GDM1 (cell line): ENCODE measurements at places on chromosomes 1 and 21.
A peak's percentile ranks its signal among the peaks of the same experiment; 100 is the strongest.

DNA sequence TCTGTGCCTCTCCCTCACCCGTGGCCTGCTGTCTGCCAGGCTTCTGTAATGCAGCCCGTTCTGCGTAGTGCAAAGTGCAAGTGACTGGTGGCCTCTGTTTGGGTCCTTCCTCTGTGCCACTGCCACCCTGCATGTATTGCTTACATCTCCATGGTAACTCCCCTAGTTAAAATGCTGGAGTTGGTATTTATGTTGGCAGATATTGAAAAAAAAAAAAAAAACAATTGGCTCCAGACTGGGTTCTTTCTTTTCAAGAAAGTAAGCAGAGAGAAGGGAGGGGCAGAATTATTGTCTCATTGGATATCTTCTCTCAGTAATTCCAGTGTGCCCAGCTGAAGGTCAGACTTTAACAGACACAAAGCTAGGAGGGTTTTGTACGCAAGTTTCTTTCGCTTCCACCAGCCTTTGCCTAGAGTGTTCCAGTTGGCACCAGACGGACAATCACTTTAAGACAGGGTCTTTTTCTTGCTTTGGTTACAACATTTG, 242.3 kb downstream of the PBX1 start:
- no peak for DNase-seq

DNA sequence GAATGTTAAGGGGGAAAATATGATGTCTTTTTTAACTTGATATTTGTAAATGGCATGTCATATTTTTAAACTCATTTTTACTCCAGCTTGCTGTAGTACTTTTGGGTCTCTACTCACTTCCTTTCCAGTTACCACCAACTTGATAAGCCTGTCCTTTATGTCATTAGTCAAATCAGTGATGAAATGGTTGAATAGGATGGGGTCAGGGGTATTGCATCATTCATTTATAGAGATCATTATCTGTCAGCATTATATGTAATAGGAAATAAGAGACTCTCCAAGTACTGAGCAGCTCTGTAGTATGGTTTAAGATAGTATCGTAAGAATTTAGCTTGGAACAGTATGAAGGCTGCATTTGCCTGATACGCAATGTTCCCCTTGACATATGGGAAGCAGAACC, 227.3 kb downstream of the BRINP3 start:
- no peak for DNase-seq

- DNase-seq: no peak
Measured at GRCh38 chr1:110384581-110385321, 6.1 kb downstream of the SLC16A4 start.

DNA sequence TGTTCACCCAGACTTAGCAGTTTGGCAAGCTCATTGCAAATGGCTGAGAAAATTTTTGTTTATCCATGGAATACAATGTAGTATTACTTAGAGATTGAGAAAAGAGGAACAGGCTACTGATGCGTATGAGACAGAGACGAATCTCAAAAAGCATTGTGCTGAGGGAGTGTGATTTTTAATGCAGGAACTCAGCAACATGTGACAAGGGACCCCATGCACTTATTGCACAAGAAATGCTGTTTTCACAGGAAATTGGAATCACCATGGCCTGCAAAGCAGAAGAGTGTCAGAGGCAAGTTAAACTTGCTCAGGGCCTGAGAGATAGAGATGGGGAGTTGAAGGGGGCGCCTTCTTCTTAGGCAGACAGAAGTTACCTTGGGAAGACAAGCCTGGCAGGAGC, 32.6 kb upstream of the TLR5 start:
- no peak for DNase-seq

DNA sequence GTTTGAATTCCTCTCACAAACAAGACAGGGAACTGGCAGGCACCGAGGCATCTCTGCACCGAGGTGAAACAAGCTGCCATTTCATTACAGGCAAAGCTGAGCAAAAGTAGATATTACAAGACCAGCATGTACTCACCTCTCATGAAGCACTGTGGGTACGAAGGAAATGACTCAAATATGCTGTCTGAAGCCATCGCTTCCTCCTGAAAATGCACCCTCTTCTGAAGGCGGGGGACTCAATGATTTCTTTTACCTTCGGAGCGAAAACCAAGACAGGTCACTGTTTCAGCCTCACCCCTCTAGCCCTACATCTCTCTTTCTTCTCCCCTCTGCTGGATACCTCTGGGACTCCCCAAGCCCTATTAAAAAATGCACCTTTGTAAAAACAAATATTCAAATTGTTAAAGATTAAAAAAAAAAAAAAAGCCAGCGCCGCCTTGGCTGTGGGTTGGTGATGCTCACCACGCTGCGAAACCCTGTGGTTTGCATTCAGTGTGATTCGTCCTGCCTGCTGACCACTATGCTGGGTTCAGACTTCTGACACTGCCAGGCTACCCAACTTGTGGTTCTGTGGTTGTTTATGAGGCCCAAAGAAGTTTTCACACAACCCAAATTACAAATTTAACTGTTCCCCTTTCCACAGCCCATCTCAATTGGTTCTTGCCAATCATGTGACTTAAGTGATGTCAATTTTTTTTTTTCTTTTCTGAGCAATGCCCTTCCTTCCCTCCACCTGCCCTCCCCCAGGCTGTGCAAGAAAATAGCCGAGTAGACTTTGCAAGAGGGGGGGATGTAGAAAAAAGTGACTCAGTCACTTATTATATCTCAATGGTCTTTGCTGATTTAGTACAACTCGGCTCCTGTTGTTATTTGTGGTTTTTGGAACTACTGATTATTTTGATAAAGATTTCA, at the start of gene RUNX1:
Gene RUNX1 (minus strand): TSS at position 597 of the 912 bp plus-strand sequence.
- peak; percentile 89 for DNase-seq

DNA sequence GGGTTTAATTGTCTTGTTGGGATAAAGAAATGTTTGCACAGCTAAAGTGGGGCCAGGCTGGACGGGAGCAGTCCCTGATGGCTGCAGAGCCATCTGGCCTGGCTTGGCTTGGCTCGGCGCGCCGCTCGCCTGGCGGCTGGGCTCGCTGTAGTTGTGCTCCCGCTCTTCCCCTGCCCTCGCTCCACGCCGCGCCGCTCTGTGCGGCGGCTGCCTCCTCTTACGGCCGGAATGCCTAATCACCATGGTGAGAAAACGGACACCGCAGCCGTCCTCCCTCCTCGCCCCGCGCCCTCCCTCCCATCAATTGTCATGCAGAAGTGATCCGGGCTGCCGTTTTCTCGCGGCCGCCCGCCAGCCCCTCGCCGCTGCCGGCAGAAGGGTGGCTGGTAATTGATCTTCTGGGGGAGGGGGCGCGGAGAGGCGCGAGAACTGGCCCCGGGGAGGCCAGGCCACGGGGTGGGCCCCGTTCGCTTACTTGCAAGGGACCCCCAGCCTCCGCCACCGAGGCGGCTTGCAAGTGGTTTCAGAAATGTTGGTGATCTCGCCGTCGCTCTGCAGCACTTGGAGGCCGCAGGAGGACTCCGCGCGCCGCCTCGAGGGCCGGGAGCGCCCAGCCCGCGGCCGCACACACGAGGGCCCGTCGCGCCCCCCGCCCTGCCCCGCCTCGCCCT, 12.4 kb downstream of the RNF220 start:
- DNase-seq: peak; percentile 44

DNA sequence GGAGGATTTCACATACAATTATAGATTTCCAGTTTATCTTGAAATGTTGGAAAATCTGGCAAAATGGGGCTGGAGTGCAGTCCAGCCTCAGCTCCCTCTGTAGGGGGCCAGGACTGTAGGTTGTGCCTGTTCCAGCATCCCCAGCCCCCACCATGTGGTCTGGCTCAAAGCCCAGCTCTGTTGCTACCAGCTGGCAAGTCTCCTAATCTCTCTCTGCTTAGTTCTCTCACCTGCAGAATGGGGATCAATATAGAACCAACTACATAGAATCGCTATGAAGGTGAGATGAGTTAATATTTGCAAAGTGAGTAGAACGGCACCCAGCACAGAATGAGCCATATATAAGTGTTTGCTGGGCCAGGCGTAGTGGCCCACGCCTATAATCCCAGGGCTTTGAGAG, 50.0 kb upstream of the TARDBP start:
- DNase-seq: no peak

- DNase-seq: no peak
Measured at GRCh38 chr21:15272171-15272570, 207.4 kb upstream of the NRIP1 start.

DNA sequence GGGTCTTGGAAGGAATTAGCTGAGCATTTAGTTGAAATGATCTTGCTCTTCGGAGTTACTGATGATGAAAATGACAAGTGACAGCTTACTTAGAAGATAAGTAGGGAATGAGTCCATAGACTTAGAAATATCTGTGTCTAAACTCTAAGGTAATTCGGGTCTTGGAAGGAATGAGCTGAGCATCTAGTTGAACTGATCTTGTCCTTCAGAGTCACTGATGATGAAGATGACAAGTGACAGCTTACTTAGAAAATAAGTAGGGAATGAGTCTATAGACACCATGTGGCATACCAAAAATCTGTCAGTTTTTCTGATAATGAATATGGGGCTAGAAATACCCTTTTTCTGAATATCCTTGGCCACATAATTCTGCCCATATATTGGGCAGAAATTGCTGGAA, 14.7 kb downstream of the CTTNBP2NL start:
- DNase-seq: no peak

DNA sequence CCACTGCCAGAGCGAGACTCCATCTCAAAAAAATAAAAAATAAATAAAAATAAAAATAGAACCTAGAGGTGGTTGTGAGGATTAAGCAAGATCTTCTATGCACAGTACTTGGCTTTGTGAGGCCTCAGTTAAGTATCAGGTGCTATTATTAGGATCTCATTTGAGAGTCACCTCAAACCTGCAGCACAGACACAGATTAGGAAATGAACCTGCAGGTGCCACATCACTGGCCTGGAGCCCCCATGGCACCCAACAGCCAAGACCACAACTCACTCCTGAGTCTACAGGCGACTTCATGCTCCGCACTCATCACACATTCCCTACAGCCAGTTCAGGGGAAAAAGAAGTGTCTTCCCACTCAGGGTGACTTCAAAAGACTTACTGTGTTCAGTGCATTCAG, 176.8 kb downstream of the SLC45A1 start:
- DNase-seq: no peak

- no peak for DNase-seq
Measured at GRCh38 chr1:106178791-106179190, 877.7 kb upstream of the PRMT6 start.

DNA sequence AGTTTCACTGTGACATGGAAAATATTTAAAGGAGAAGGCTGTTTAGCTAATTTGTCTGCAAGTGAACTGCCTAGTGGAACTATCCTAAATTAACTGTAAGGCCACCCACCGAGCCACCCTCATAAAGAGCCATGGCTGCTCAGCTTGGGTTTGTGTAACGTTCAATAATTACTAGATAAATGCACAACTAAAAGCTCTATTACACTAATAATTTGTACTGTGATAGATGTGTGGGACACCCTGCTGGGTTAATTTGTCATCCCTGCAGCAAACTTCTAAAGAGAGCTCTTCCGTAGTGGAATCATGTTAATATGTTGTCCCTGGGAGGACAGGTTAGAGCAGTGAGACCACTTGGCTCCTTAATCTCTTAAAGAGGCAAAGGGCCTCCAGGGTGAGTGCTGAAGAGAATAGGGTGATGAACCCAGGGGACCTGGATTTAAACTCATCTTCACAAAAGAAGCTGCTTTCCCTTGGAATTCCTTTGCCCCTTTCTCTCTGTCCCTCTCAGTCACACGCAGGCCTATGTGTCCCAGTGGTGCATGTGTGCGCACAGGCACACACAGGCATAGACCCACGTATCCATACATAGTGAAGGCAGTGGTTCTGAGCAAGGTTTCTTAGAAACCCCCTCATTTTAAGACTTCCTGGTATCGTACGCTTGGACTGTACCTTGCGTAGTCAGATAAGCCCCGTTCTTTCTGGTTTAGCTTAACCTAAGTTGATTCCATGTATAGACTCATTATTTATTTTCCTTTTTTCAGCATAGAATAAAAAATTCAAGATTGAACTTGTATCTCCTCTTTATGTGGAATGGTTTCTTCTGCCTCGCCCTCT, 310.3 kb downstream of the NFIA start:
- DNase-seq: no peak

DNA sequence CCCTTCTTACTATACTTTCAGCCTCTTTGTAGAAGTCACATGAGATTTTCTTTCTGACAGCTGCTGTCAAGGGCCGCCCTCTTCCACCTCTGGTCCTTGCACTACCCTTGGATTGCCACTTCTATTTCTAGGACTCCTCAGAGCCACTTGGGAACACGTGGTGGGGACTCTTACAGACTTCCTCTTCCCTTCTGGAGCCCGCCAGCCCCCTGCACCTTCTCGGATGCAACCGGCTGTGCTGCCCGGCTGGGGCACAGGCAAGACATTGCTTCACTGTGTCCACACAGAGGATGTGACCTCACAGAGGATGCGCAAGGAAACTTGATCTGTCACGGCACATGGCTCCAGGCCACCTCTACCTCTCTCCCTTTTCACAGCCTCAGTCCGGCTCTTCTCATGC, 2.4 kb upstream of the IKBKE start:
- DNase-seq: no peak

DNA sequence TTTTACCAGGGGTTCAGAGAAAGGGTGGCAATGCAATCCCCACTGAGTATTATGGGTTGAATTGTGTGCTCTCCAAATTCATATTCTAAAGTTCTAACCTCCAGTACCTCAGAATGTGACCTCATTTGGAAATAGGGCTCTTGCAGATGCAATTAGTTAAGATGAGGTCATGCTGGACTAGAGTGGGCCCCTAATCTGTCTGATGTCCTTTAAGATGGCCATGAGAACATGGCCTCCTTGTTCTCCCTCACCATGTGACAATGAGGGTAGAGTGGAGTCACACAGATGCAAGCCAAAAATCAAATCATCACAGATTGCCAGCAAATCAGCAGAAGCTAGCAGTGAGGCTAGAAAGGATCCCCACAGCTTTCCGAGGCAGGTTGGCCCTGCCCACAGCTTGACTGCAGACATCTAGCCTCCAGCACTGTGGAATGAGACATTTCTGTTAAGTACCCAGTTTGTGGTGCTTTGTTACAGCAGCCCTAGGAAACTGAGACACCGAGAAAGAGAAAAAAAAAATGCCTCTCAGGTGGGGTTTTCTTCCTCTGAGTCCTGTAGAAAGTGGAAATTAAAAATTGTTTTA, 25.5 kb upstream of the CREG1 start:
- no peak for DNase-seq

GRCh38 chr1:220272047-220272840, at the start of gene RAB3GAP2:
TSS of gene RAB3GAP2 (minus strand) at chr1:220272453. CDS start at chr1:220272337, 116 bp downstream.
- DNase-seq: peak; percentile 90
